ENCODE measurements at places on chromosomes 6 and 20.

GRCh38 chr6:150230832-150231524, 88.1 kb downstream of the PPP1R14C start:
- DNase-seq = no peak

GRCh38 chr6:35024551-35025054, 116.5 kb downstream of the TCP11 start:
- DNase-seq = no peak

DNA sequence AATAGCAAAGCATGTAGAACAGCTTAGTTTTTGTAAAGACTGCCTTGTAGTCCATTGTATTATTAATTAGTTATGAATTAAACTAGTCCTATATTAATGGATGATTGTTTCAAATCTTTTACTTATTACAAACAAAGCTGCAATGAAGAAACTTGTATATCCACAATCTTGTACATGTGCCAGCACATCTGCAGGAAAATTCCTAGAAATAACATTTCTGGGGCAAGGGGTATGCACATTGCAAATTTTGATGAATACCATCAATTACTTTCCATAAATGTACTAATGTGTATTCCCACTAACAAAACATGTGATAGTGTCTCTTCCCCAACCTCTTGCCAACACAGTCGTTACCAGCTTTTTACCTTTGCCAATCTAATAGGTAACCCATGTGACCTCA, 73.6 kb upstream of the AKAP12 start:
- DNase-seq = no peak

DNA sequence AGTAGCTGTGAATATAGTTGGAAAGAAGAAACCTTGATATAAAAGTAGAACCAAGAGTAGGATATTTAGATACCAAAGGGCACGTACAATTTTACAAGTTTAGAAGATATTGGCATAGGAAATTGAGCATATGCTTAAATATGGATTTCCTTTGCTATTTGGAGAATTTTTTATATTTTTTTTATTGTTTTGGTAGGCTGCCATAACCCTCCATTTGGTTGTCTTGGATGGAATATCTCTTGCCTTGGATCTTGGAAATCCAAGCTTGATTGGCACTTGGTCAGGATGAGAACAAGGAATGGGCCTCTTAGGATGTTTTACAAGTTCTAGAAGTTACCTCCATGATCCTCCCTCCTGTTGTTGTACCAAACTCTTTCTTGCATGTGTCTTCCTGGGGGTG, 297.1 kb downstream of the PRL start:
- DNase-seq = no peak

- DNase-seq = no peak
These were observed 59.6 kb upstream of the HFE start for GRCh38 chr6:26027491-26028211.

GRCh38 chr20:18165553-18165952, 27.9 kb downstream of the KAT14 start:
- no peak for DNase-seq

GRCh38 chr6:114202389-114202788, 140.4 kb downstream of the HS3ST5 start:
- no peak for DNase-seq
